ENCODE measurements at places on chromosomes 4 and X.

GRCh38 chrX:96764864-96765263 is 80.2 kb downstream of the DIAPH2 start:
- no peak for DNase-seq

DNA sequence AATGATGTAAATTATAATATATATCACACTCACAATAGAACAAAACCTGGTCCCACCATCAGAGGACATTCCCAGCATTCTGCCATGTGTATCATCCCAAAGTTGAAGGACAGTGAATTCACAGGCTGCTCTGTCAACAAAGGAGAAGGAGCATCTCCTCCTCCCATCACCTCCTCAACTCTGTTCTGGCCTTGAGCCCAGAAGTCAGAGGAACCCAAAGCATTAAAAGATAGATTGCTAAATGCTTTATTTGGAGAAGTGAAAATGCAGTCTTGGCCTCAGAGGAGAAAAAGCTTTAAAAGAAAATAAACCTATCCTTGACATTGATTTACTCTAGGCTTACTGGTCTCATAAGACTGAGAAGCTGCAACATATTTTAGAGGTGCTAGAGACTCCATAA is 268.8 kb upstream of the RASGEF1B start:
- no peak for DNase-seq

- DNase-seq: no peak
Observed at GRCh38 chr4:88828842-88829571, 131.4 kb upstream of the NAP1L5 start.

- no peak for DNase-seq
Observed at GRCh38 chr4:165965503-165965902, 92.5 kb downstream of the TLL1 start.

GRCh38 chr4:10034136-10034535 is 12.8 kb upstream of the SLC2A9 start:
- DNase-seq: no peak

DNA sequence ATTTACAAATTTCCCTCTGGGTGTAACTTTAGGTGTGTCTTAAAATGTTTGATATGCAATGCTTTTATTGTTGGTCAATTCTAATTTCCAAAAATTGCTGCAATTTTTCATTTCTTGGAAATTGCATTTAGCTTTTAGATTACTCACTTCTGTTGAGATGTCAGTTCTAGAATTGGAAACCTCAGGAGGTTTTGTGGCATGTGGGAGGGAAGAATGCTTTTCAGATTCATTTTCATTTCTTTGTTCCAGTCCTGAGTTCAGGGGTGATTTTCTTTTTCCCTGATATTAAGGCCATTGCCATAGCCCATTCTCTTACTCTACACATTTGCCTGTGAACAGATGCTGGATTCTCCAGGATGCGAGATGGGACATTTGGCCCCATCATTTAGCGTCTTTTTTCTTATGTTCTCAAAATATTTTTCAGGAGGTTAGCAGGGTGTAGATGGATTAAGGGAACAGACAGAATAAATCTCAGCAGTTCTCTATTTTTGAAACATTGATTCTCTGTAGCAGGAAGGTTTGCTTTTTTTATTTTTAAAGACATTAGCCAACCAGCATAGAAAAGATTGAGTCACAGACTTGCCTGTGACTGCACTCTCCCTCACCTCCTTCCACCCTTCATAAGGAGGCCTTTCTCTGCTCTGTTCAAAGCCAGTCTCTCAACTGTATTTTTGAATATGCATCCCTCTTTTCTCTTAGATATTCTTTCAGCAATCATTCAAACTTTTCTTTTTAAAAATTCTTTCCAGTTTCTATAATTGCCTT is 238.4 kb upstream of the ANXA3 start:
- peak; percentile 32 for DNase-seq

DNA sequence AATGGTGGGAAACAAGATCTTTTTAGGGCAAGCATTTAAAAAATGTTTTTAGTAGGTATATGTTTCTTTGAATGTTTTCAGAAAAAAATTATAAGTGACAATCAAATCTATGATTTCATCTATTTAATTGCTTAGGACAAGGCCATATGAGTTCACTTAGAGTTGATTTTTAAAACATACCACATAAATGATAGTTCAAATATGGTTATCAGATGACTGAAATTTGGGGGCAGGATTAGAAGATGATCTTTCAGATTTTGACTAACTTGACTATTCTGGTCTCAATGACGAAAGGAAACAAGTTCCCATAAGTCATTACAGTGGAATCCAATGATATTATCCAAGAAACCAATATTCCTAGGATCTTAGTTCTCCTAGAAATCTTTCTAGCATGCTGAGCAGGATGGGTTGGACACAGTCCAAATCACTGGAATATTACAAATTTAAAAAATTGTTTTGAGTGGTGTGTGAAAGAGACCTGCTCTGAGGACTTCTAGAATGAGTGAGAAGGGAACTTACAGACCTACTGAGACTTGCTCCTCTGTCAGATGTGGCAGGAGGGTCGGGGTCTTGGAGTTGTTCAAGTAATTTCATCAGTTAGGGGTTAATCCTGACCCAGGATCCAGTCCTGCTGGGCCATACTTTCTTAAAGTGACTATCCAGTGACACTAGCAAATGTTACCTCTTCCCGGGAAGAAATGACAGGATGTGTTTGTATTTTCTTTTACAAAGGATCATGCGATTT is 20.0 kb downstream of the RHOH start:
- peak; percentile 29 for DNase-seq

DNA sequence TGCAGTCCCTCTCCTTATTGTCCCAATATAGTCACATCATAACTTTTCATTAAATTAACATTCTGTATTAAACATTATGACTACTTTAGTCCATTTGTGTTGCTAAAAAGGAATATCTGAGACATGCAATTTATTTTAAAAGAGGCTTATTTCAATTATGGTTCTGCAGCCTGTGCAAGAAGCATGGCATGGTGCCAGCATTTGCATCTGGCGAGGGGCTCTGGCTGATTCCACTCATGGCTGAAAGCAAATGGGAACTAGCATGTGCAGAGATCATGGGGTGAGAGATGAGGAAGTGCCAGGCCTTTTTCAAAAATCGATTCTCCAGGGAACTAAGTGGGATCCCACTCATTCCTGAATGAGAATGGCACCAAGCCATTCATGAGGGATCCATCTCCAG is 476.3 kb upstream of the RPS6KA3 start:
- DNase-seq: no peak

DNA sequence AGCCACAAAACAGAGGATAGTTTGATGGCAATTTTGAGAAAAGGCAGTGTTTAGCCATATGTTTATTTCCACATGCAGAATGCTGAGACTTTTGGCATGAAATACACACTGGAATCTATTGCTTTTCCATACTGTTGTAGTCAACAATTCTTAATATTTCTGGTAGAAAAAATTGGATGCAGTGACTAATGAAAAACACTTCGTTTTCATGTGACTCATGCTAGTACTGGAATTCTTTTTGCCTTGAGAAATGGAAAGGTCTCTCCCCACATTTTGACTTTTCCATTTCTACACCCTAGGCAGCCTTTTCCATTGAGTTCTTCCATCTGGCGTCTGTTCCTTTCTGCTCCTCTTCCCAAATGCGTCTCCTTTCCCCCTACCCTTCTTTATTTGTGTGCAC is 425.2 kb upstream of the FTHL17 start:
- DNase-seq: no peak

DNA sequence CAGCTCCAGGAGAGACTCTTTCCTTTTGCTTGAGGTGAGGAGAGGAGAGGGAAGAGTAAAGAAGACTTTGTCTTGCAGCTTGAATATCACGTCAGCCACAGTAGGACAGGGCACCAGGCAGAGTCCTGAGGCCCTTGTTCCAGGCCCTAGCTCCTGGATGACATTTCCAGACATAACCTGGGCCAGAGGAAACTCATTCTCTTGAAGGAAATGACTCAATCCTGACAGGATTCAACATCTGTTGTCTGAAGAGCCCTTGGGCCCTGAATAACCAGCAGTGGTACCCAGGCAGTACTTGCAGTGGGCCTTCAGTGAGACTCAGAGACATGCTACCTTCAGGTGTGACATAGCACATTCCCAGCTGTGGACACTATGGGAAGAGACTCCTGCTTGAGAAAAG is 62.8 kb downstream of the FGF16 start:
- DNase-seq: no peak

DNA sequence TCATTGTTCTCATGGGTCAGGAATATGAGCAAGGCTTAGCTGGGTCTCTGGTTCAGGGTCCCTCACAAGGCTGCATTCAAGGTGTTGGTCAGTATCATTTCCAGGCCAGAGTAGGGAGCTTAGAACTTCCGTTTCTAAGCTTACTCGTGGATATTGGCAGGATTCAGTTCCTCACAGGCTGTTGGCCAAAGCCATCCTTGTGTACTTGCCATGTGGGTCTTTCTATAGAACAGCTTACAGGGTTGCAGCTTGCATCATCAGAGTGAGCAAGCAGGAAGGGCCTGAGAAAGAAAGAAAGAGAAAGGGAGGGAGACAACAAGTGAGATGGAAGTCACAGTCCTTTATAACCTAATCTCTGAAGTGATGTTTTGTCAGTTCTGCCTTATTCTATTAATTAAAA is 5.1 kb upstream of the LIMCH1 start:
- no peak for DNase-seq

GRCh38 chr4:146051223-146051622 is 112.6 kb upstream of the ZNF827 start:
- DNase-seq: no peak
